Activated CD4-positive, alpha-beta T cell treated with anti-CD3 and anti-CD28 coated beads for 36 hours (primary cell): ENCODE measurements at places on chromosomes 11 and 22. TPM values are rescaled to one million over a fixed set of nuclear protein-coding genes. Genes with fewer than 3 reads are reported as not detected.

The OR51F1 gene
- not detected for total RNA-seq

The ZNF280A gene
- not detected for total RNA-seq

The BUD13 gene
- 35.6 TPM for total RNA-seq

The GPHA2 gene
- total RNA-seq: not detected

The PTH gene
- not detected for total RNA-seq

The FANCF gene
- total RNA-seq: 10.3 TPM

DNA sequence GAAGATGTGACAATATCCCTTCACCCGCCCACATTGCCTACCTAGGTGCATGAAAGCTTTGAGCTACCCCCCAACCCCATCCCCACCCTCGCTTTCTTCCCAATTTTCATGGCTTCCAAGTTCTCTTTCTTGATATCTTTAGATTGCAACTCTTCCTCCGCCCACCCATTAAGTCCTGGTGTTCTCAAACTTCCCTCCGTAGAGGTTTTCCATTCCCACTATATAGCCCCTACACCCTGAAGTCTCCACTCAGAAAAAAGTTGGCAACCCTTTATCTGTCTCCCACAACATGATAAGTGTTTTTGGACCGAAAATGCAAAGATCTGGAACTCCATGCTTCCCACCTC, 572 bp downstream of the ZNF70 start:
- DNase-seq: no peak

DNA sequence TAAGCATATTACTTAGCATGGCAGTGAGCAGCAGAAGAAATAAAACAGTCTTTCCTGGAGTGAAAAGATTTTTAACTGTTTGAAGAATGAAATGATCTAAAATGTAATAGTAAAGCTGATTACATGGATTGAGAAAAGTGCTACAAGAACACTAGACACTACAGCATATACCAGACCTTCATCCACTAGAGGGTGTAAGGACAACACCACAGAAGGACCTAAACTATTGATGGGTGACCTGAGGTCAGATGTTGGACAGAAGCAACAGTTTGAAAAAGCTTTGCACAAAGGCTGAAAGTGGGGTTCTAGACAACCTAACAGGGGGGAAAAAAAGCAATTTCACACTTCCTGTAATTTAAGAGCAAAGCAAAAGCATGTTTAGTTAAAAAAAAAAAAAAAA, 97.7 kb downstream of the RBFOX2 start:
- no peak for DNase-seq

DNA sequence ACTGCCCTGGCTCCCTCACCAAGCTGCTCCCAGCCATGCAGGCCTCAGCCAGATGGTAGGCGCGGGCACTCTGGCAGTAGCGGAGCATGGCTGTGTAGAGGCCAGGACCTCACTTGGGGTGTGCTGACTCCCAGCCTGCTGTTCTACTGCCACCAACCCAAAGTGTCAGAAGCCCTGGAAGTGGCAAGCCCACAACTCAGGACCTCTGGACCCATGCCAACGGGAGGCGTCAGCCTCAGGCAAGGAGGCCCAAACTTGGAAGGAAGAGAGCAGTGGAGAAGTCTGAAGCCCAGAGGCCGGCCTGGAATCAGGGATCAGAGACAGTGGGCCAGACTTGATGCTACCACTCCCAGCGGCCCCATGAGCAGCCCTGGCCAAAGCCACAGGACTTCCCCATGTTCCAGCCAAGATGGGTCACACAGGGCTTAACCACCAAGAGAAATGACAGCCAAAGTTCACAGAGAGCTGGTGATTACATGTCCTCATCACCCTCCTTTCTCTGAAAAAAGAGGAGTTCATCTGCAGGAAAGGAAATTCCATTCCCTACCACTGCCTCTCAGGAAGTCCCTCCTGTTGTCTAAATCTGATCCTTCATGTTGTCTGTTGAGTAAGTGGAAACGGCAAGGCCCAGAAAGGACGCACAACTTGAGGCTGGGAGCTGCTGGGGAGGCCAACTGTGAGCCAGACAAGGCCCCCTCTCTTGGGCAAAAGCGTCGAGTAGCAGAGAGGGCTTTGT, 4.4 kb downstream of the ARRB1 start:
- no peak for DNase-seq

DNA sequence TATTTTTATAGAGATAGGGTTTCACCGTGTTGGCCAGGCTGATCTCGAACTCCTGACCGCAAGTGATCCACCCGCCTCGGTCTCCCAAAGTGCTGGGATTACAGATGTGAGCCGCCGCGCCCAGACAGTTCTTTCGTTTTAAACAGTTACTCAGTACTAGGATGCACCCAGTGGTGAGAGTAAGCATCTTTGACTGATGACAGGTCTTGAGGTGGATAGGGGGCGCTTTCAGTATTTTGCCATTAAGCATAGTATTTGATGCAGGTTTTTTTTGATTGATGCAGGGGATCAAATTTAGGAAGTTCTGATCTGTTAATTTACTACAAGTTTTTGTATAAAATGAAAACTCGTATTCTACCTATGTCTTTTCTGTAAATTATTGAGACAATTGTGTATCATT, 13.2 kb upstream of the TRIM34 start:
- no peak for DNase-seq

DNA sequence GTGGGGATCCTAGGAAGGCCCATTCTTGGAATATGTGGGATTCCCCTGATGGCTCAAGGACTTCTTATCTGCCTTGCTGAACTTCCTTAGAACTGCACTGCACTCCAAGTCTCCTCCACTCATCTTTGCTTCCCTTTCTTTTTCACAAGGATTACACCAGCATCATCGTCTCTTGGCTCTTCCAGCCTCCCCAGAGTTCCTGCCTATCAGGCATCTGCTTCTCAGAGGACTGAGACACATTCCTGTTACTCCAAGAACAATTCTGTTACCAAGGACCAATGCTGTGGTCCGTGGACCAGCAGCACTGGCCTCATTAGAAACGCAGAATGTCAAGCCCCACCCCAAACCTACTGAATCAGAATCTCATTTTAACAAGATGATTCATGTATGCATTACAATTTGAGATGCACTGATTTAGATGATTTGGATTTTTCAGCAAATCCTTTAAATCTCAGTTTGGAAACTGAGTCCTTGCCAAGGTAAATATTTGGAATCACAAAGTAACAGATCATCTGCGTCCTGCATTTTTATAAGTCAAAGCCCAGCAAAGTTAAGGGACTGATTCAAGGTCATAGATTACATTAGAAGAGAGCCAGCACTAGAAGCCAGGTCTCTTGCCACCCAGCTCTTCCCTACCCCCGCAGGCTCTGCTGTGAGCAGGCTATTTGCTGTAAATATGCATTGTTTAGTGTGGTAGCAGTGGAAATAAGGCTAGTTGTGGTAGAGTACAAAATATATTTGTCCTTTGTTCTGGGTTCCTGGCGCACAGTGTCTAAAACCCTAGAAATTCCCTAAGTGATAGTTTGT, 110.9 kb downstream of the SWAP70 start:
- DNase-seq: no peak

DNA sequence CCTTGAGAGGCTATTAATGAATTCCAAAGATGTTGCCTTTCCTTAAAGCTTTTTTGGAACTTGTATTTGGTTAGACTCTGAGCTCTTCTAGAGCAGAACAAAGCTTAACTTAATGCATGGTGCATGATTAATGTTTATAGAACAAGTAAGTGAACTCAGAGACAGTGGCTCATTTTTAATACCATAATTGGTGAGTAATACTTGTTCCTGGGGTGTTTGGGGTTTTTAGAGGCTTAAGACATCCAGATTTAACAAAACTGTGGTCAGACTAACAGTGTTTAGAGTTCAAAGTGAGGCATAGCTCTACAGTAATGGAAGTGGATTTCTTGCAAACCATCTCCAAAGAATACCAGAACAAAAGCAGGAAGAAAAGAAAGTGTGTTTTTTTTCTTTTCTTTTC, 73.7 kb upstream of the CTSC start:
- DNase-seq: no peak

DNA sequence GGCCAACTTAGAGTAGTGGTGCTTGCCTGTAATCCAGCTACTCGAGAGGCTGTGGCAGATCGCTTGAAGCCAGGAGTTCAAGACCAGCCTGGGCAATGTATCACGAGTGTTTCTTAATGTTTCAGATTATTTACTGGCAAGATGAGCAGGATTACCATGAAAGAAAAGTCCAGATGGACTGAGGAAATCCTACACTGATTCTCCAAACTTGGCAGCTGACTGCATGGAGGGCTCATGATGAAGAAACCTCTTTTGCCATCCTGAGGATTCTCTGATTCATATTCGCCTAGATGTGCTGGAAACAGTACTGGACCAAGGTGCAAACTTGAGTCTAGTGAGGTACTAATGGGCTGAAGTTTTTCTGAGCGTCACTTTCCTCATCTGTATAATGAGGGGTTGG, 2.8 kb upstream of the SIDT2 start:
- no peak for DNase-seq

GRCh38 chr11:61034704-61035525, 63.4 kb downstream of the CD6 start:
- peak; percentile 26 for DNase-seq

- no peak for DNase-seq
Observed at GRCh38 chr11:69392104-69392653, 89.3 kb upstream of the LINC01488 start.

DNA sequence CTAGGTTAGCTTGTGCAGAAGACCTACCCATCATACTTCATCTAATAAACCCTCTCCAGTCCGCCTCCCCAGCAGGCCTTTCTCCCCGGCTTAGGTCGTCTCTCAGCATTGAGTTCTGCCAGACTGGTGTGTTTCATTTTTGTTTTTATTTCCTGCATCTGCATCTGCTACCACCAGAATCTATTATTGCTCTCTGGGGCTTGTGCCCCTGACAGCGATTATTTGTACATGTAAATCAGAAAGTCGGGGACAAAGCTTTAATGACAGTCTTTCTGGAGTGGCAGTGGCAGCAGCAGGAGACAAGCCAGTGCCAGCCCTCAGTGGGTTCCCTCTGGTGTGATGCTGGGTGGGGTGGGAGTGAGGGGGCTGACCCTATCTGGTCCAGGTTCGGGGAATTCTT, 127.5 kb downstream of the PKNOX2 start:
- DNase-seq: no peak

DNA sequence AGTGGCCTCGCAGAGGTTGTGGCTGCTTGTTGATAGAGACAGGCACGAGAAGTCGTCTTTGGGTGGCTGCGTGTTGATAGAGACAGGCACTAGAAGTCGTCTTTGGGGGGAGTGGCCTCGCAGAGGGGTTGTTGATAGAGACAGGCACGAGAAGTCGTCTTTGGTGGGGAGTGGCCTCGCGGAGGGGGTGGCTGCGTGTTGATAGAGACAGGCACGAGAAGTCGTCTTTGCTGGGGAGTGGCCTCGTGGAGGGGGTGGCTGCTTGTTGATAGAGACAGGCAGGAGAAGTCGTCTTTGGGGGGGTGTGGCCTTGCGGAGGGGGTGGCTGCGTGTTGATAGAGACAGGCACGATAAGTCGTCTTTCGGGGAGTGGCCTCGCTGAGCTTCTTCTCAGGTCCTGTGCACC, 328.8 kb downstream of the TBC1D22A start:
- DNase-seq: peak; percentile 25

- DNase-seq: no peak
Observed at GRCh38 chr11:11935536-11935935, 72.9 kb downstream of the DKK3 start.

DNA sequence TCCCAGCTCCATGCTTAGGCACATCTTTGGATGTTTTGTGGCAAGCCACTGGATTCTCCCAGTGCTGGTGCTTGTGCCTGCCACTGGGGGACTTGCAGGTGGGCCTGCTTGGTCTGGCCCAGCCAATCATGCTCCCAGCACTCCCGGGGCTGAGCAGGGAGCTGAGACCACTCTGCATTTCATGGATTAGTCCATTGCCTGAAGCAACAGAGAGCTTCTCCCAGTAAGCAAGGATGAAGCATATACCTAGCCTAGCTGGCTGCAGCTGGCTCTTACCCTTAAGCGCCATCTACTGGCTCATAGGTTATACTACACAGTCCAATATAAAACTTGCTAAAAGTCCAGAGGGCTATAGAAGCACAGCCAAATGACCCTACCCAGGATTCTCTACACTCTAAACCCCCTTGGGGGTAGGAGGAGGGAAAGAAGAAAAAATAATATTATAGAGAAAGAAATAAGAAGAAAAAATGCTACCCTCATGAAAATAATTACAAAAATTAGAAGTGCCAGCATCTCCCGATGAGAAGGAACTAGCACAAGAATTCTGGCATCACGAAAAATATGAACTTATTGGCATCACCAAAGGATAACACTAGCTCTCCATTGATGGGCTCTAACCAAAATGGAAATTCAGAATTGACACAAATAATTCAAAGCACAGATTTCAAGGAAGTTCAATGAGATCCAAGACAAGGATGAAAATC, 275.3 kb downstream of the C11orf87 start:
- DNase-seq: peak; percentile 13

DNA sequence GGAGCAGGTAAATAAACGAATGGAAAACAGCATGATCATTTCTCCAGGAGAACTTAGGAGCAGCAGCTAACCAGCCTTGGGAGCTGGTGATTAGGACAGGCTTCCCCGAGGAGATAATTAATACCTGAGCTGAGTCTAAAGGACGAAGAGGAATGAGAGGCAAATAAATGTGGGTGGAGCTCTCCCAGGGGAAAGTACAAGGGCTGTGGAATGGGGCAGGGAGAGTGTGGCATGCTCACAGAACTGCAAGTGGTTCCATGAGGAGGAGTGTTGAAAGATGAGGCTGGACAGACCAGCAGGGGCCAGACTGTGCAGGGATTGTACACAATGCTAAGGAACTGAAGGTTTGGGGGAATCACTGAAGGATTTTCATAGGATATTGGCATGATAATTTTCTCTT, 14.2 kb upstream of the TLCD5 start:
- DNase-seq: no peak

GRCh38 chr11:68053117-68053516, 14.3 kb downstream of the TCIRG1 start:
- DNase-seq: no peak

DNA sequence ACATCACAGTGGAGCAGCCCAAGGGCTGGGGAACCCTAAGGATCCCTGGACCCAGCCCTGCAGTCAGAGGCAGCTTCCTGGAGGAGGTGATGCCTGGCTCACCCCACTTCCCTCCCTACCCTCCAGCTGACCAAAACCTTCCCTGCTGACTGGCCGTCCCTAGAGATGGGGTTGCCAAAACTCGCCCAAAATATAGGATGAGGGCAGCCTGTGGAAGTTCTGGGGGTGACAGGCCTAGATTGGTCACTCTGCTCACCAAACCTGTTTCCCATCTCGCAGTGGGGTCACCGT, 35.0 kb upstream of the PPARA start:
- no peak for DNase-seq

- DNase-seq: no peak
Observed at GRCh38 chr11:94671553-94672366, 96.4 kb upstream of the AMOTL1 start.
